ENCODE measurements at places on chromosomes 1 and 21. TPM values are rescaled to one million over a fixed set of nuclear protein-coding genes. Genes with fewer than 3 reads are reported as not detected.

Gene ARHGEF16
- total RNA-seq, result 20.6 TPM

Gene TAS1R1
- total RNA-seq, result not detected

Gene NPL
- total RNA-seq, result 32.5 TPM

Gene LCE1C
- not detected for total RNA-seq

Gene TDRD10
- 11.7 TPM for total RNA-seq

GRCh38 chr1:2346691-2347408, 44.5 kb downstream of the MORN1 start:
- peak; percentile 48 for DNase-seq

DNA sequence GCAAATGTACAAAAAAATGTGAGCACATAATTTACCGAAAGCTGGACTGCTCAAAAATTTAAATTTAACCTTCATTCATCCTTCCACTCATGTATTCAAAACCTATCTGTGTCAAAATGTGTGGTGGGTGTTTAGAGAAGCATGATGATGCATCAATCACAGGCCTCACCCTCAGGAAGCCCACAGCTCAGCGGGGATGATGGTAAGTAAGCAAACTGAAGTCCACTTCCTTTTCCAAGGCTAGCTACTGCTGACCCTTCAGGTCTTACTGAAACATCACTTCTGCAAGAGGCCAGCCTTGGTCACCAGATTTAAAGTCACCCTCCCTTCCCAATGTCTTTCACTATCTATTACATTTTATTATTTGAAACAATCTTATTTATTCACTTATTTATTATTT, 254.5 kb downstream of the DNM3 start:
- no peak for DNase-seq

DNA sequence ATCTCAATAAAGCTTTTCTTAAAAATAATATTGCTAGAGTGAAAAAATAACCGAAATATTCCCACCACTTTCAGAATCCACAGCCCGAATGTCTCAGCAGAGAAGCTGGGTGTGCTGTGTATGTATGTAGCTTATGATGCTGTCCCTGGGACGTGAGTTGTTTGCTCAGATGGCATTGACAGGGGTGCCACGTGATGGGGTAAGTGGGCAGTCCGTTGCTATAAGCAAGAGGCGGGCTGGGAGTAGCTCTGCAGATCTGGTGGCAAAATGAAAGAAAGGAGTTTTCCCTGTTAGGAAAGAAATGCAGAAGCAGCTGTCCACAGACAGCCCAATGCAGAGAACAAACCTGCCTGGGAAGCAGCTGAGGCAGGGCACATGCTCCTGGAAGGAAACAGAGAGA, 3.8 kb upstream of the FAM20B start:
- DNase-seq, result no peak

GRCh38 chr1:42417166-42417565, 36.6 kb downstream of the RIMKLA start:
- no peak for DNase-seq

DNA sequence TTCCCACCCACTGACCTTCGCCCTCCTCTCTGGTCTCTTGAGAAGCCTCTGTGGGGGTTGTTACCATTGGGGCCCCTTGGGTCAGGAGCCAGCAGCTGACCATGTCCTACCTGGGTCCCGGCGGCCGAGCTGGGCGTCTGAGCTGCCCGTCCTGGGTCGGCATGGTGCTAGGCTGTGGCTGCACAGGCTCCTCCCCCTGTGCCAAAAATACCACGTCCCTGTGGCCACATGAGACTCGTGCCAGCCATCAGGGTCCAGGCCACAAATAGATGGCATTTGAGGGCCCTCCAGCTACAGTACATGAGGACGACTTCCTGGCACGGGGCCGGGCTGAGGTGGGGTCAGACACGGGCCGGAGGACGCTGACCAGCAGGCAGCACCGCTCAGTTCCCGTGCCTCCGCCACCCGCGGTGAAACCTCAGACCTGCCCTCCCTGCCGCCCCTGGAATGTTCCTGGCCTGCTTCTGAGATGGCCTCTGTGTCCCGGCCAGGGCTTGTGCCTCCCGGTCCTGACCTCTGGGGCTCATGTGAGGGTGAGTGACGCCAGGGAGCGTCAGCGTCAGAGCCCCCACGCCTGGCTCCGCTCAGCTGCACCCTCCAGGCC, at the start of gene PERM1:
Gene PERM1 (minus strand): TSS at position 139 of the 604 bp plus-strand sequence. CDS start 1,064 bp downstream, outside the sequence.
- DNase-seq, result no peak

DNA sequence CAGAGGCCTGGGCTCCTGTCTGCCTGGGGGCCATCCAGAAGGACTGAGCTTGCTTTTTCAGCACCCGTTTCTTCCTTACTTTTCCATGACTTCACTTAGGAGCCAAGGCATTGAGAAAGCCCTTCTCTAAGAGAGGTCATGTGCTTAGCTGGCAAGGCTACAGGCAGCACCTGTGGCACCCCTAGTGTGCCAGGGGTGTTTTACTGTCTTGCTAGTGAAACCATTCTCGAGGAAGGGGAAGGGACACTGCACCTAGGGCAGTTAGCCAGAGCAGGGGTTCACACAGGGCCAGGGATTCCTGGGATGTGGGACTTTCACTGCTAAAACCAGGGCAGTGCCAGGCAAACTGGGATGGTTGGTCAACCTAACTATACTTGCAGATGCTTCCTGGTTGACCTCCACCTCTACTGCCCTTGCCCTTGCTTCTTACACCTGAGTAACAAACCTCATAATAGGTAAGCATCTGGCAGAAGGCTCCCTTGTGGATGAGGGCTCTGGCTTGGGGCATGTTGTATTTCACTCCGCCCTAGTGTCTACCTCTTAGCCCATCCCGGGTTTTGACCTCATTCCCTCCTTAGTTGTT, 69.2 kb downstream of the NOS1AP start:
- DNase-seq, result no peak

GRCh38 chr1:45887156-45887842, 83.9 kb downstream of the MAST2 start:
- no peak for DNase-seq
